ENCODE measurements at places on chromosomes 4 and X.
A peak's percentile ranks its signal among the peaks of the same experiment; 100 is the strongest.

- peak; percentile 77 for DNase-seq
These were observed 172 bp upstream of the HSPA4L start for GRCh38 chr4:127782025-127782274.

DNA sequence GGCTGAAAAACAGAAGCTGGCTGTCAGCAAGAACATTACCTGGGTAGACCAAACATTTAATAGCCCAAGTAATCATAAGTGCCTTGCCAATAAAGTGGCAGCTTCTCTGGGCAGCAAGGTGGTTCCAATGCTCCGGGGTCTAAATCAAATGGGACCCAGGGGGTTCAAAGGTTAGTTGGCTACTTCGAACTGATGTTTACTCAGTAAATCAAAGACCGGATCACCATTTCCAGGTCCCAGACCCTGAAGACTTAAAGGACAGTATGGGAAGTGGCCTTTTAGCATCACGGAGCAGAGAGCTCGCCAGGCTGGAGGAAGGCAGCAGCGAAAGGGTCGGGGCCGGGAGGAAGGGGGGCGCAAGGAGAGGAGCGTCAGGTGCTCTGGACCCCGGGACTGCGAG lies 1.0 kb downstream of the SH3KBP1 start:
- no peak for DNase-seq

DNA sequence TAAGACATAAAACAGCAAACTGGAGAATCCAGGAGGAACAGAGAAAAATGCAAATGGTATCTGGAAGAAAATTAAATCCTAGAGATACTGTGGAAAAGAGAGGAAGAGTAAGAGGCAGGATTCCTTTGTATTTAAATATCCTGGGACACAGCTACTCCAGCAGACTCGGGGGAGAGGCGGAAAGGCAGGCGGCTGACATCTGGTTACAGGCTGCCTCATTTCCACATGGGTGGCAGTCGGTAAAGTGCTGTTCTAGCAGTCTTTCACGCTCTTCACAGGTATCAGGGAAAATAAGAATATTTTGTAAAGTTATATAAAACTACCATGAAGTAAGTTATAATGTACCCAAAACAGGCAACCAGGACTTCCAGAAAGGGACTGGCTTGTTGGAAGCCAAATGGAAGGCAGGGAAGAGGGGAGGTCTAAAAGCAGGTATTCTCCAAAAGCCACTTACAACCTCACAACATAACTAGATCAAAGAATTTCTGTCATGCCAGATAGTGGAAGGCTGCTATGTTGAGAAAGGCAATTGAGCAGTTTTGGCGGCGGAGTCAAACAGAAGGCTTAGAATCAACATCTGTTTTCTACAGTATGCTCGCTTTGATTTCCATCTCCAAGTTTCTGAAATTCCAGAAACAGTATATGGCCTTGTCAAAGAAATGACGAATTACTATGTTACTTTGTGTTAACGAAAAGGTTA lies 1.3 kb upstream of the TIGD2 start:
- no peak for DNase-seq

DNA sequence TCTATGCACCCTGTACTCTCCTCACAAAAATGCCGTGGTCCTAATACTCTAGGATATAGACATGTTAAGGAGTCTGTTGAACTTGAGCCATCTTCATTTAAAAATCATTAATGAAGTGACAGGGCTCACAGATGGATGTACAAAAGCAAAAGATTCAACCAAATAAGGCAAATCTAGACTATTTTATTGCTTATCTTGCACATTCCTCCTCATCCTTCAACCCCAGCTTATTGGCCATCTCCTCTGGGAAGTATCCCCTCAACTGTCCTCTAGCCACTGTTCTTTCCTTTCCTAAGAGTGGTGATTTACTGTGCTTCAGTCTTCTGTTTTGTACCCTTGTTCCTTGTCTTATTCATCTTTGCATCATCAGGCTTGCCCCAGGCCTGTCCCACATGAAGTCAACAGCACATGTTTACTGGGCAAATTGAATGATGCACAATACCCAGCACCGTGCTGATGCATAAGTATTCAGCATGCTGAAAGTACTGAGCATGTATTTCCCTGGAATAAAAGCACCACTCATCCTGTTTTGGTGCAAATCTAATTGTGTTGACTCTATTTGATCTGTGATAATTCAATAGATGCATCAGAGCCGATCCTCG lies 287.3 kb upstream of the CLNK start:
- no peak for DNase-seq

- no peak for DNase-seq
These were observed 228.9 kb downstream of the AFAP1 start for GRCh38 chr4:7710576-7711306.

DNA sequence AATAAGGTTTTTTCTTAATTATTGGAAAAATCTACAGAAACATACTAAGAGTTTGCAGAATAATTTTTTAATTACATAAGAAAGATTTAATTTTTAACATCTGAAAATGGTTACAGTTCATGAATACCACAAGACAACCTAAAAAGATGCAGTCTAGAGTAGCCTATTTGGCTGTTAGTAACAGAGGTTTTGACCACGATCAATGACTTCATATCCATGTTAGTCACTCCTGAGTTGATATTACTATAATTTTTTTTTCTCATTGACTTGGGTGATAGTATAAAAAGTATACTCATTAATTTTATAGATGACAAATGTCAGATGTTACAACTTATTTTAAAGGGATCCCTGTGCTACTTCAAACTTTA lies 272.5 kb downstream of the DCTD start:
- no peak for DNase-seq

- DNase-seq = no peak
These were observed 145.0 kb downstream of the RTL3 start for GRCh38 chrX:78513971-78514738.

DNA sequence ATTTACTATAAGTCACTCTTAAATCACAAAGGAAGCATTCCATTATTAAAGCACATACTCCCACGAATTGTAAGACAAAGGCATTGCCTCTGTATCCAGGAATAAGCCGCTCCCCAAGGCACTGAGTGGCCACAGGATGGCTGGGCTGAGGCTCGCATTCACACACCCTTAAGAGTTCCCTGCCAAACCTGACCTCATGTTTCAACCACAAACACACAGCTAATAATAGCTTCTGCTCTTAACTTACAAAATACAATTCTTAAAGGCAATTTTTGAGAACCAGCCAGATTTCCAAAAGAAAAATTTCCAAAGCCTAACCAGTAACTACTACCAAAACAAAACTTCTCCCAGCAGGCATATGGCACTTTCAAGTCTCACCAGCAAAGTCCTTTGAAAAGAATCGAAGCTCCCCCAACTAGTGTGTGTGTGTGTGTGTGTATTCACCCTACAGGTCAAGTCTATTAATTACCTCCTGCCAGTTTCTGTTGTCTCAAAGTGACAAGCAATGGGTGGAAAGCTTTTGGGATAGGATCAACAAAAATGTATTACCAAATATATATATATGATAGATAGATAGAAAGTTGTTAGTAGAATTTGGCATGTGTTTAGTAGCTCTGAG lies 36.0 kb downstream of the ARHGAP6 start:
- no peak for DNase-seq

- peak; percentile 7 for DNase-seq
These were observed 116.8 kb upstream of the SHISA3 start for GRCh38 chr4:42280327-42281095.

DNA sequence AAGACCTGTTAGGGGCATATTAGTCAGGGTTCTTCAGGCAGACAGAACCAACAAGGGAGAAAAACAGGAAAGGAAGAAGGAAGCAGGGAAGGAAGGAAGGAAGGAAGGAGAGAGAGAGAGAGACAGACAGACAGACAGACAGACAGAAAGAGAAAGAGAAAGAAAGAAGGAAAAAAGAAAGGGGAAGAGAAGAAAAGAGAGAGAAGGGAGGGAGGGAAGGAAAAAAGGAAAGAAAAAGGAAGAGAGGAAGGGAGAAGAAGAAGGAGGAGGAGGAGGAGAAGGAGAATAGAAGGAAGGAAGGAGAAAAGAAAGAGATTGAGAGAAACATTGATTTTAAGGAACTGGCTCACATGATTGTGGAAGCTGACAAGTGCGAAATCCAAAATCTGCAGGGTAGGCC lies 89.0 kb downstream of the DHX15 start:
- DNase-seq = no peak

DNA sequence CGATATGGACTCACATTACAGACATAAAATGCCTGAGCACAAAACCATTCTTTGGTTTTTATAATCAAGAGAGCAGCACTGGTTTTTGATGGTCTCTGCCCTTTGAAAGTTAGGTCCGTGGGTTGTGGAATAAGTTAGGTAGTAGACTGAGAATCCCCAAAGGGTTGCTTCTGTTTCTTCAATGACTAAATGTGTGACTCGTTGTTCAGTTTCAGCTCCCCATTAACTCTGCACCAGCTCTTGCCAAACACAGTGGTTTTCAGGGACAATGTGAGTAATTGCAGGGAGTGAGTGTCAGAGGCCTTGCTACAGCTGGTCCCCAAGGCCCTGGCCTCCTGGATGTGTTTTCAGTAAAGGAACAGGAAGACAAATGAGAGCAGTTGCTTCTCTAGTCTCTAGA lies 24.8 kb downstream of the SMIM20 start:
- DNase-seq = no peak

- DNase-seq = no peak
These were observed 81.8 kb upstream of the TRPC5 start for GRCh38 chrX:112164420-112164819.

DNA sequence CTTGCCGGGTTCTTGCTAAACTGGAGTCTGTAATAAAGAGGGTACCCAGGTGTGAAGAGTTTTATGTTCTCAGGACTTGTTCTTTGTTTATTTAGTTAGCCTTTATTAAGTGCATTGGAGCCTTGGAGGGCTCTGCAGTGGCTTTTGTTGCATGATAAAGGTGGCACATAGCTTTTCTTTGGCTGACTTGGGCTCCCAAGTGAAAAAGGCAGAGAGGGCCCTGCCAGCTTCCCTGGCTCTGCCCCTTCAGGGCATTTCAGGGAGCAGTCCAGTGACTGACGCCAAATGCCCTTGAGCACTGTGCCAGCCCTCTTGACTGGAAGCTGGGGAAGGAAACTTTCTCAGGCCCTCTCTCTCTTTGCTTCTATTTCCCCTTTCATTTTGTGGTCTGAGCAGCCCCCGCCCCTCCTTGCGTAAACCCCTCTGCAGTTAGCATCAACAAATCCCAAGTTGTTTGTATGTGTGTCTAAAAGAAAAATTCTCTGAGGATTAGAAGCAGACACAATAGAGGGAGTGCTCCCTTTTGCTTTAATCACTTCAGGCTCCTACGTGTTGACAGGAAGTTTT lies 152.2 kb downstream of the NHS start:
- DNase-seq = no peak

DNA sequence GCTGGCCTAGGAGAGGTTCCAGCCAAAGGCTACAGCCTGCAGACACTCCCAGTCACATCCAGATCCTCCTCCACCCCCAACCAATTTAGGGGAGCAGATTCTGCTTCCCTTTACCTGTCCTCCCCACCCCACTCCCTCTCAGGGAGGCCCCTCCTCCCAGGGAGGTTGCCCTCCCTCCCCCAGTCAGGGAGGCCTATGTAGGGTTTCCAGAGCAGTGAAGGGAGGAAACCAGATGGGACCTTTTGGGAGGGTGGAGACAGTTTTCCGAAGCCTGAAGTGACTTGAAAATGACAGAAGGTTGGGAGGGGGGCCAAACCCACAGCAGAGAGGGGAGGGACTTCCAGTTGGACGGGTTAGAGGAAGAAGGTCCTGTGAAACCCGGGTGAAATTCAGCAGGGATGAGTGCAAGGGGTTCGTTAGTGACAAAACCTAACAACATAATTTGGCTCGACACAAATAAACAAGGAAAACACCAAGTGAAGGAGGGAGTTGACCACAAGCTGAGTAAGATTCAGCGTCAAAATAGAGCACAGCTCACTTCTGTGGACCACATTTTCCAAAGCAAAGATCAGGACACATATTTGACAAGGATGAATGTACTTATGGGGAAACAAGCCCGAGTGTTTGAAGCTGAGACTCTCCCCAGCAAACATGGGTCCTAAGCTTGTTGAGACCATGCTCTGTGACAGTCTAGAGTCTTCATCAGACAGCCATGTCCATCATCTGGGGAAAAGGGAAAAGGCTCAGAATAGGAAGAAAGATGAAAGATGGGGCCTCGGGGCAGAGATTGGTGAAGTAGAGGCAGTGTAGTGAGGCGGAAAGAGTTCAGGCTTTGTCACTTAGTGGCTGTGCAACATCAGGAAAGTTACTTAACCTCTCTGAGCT lies 46.4 kb downstream of the PRPS1 start:
- DNase-seq = no peak

GRCh38 chr4:5683566-5683965 lies 24.8 kb downstream of the EVC2 start:
- DNase-seq = no peak

DNA sequence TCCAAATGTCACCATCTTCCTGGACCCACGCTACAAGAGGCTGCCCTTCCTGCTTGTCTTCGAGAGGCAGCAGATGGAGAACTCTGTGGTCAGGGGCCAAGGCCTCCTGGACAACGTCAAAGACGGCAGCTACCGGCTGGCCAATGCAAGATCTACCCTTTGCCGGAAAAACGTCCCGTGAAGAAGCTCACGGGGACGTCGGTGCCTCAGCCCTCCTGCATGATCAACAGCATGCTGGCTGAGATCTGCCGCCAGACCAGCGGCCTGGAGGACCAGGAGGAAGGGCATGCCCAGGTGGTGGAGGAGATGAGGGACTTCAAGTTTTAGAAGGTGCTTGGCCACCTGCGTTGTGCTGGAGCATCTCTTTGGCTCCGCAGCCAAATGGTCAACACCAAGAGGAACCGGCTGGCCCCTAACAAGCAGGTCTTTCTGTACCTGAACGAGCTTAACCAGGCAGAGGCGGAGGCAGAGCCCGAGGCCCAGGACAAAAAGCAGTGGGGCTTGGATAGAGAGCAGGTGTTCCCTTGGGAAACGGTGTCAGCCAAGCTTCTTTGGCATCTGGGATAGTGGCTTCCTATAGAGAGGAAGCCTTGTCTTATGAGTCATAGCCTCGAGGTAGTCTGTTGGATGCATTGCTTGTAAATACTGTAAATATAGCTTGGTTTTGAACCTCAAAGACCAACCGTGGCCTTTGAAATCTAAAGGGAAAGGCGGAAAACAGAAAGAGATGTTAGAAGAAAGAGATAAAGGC lies 94.8 kb upstream of the ELOVL6 start:
- no peak for DNase-seq
